GM23248 (cell line): ENCODE measurements at places on chromosomes 6 and 20. TPM values are rescaled to one million over a fixed set of nuclear protein-coding genes. Genes with fewer than 3 reads are reported as not detected.

- no peak for DNase-seq
Measured at GRCh38 chr6:54014440-54014839, 96.8 kb upstream of the MLIP start.

The DEF6 gene
- 2.6 and 4.9 TPM in 2 replicates for total RNA-seq

GRCh38 chr6:157763129-157763903, 59.7 kb upstream of the SNX9 start:
- DNase-seq, result peak; percentile 76

DNA sequence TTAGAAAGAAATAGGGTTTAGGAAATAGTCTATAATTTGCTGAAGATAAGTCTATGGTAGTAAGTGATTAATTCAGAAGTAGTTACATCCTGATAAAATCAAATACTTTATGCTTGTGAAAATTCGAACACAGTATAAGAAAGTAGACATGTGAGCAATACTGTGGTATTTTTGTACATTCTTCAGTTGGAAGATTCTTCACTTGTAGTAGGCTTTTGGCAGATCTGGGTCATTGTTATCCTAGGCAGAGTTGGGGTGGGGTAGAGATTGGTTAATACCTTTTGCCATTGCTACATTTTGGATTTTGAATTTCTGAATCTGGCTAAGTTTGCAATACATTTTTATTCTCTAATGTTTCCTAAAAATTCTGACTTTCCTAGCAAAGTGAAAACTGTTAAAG, 197.5 kb downstream of the BCKDHB start:
- DNase-seq, result peak; percentile 47
